ENCODE measurements at places on chromosomes 3 and 15.

DNA sequence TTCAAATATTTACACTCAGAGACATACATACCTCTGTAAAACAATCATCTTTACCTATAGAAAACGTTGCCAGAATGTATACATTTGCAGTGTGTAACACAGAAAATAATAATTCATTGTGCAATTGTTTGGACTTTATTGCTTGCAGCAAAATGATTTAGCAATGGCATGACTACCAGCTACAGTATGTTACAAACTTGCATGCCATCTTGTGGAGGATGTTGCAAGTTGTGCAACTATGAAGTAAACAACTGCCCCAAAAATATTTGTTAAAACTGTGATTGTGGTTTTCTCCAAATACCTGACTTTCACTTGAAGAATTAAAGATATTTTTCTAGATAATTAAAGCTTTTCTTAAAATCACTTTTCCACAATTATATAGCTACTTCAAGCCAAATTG lies 27.1 kb upstream of the C3orf49 start:
- DNase-seq: peak; percentile 91

GRCh38 chr15:44676676-44677075 lies 13.2 kb upstream of the SPG11 start:
- DNase-seq: no peak

DNA sequence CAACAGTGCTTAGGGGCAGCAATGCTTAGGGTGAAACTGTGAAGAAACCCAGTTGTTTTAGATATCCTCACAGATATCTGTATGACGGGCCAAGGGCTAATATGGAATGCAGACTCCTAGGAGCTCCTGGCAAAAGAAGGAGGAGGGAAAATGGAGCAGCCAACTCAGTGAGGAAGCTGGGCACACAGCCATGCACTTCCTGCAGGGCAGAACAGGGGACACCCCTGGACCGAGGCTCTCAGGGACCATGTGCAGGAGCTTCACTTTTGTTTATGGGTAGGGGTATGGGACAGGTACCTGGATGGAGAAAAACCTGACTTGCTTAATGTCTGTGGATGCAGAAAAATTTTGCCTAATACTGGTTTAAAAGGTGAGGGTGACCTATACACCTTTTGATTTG lies 20.2 kb downstream of the NIPA1 start:
- no peak for DNase-seq

- DNase-seq: peak; percentile 52
These were observed 29.1 kb upstream of the RASA2 start for GRCh38 chr3:141457624-141458236.

DNA sequence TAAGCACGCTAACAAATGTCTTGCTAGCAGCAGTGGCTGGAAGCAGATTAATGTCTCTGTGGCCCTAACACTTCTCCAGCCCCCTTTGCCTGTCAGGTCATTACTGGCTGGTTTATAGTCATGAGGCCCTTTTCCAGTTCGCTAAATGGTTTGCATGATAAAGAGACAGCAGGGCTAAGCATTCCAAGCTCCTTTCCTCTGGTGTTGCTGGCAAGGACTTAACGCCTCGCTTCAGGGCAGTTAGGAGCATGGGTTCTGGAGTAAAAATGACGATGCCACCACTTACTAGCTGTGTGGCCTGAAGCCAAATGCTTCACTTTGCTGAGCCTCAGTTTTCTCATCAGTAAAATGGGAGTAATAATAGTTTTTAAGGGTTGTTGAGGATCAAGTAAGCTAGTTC lies 185.9 kb downstream of the MEGF11 start:
- DNase-seq: no peak

DNA sequence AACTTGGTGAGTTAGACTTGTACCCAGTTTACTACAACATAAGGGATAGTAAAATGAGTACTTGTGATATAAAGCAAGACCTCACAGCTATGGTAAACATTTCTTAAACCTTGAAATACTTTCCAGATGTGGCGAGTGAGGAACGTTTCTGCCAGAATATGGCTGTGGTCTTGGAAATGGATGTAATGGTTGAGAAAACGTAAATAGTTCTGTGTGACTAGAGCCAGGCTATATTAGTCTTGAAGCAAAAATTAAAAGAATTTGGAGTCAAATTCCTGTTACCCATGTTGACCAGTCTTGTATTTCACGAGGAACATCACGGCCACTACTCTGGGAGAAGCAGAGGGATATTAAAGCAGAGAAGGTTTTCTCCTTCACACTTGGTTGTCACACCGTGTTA lies 15.3 kb downstream of the OR4F15 start:
- DNase-seq: peak; percentile 6

- no peak for DNase-seq
These were observed 60.3 kb downstream of the TIMP4 start for GRCh38 chr3:12098400-12098799.

- no peak for DNase-seq
These were observed 639.5 kb downstream of the NR2F2 start for GRCh38 chr15:96969732-96970710.

DNA sequence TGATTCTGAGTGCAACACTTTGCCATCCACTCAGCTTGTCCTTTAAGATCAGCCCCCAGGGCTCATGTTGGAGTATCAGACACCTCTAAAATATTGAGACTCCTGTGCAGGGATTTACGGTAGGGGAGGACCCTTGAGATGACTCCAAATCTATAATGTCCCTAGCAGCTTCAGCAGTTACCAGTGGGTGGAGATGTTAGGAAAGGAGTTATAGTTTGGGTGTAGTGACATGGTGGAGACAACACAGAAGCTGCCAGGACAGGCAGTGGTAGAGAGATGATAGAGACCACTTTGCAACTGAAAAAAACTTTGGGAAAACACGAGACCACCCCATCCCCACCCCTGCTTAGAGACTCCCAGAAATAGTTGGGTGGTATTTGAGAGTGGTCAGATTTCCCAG lies 43.3 kb upstream of the GSK3B start:
- no peak for DNase-seq

- peak; percentile 65 for DNase-seq
These were observed 8.3 kb upstream of the TASOR start for GRCh38 chr3:56691165-56692000.

DNA sequence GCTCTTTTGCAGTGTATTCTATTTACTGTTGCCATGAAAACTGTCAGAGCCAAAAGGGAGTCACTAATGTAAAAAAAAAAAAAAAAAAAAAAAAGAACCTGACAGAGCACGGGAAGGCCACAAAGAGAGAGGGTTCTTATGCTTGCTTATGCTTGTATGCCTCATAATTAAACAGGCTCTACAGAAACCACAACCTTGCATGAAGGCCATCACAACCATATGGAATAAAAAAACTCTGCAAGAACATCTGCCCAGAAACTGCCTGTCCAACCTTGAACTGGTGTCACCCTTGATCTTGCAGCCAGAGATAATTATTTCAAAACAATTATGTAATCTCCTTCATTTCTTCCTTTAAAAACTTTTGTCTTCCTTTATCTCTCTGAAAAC lies 50.1 kb downstream of the CFAP20DC start:
- peak; percentile 39 for DNase-seq

DNA sequence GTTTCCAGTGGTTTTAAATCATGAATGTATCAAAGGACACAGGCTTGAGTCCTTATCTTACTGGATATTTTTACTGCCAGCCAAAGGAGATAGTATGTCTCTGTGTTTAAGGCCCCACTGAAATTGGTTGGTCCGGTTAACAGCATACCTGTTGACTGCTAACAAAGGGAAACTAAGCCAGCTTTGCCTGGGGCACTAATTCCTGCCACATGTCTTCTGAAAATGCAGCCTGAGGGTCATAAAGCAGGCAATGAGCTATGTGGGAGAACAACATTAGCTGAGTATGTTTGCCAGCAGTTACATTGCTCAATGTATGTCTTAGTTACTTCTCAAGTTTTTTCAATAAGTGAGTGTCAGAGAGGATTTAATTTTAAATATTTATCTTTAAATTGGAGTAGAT lies 12.4 kb downstream of the PLS1 start:
- no peak for DNase-seq

GRCh38 chr3:187105700-187106099 lies 33.6 kb downstream of the RPL39L start:
- DNase-seq: no peak

GRCh38 chr3:127093312-127093711 lies 99.6 kb upstream of the PRR23E start:
- no peak for DNase-seq

DNA sequence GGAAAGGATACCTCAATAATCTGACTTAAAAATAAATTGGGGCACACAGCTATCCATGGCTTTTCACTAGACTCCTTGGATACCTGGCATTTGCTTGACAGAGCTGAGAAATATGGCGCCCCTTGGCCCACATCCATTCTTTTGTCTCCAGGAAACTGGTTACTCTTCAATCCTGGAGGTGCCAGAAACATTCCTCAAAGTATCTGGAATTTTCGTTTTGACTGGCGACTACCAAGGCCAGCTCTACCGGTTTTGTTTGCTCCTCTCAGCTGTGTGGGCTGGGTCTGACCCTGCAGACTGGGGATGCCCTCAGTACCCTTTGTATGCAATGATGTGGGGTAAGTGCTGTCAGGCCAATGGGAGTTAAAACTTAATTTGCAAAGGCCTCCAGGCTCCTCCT lies 27.0 kb downstream of the KATNBL1 start:
- DNase-seq: no peak

DNA sequence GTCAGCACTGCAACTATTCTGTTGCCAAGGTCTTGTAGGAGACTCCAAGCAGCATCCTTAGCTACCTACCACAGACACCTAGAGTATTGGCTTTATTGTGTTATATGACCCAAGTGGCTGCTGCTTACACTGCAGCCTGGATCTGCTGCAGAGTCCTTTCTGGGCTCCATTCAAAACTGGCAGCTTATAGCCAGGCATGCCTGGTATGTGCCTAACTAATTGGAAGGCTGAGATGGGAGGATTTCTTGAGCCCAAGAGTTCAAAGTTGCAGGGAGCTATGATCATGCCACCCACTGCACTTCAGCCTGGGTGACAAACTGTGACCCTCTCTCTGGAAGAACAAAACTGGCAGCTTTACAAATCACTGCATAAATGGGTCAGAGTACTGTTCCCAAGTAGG lies 8.6 kb downstream of the NDUFB4 start:
- DNase-seq: no peak

GRCh38 chr3:8599146-8599545 lies 45.5 kb downstream of the SSUH2 start:
- no peak for DNase-seq

DNA sequence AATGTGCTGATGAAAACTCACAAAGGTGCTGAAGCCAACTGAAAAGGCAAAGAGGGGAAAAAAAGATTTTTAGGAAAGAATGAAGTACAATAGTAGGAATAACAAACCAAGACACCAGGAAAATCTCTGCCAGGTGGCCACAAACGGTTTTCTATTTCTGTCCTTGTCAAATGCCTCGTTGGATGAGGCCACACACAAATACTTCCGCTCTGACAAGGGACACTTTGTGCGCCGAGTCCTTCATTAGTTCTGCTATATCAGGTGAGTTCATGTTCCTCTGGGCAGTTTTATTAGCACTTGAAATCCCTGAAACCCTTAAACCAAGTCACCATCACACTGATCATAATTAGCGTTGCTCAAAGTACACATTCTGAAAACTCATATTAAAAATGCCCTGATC lies 373.1 kb downstream of the VPS13C start:
- no peak for DNase-seq

DNA sequence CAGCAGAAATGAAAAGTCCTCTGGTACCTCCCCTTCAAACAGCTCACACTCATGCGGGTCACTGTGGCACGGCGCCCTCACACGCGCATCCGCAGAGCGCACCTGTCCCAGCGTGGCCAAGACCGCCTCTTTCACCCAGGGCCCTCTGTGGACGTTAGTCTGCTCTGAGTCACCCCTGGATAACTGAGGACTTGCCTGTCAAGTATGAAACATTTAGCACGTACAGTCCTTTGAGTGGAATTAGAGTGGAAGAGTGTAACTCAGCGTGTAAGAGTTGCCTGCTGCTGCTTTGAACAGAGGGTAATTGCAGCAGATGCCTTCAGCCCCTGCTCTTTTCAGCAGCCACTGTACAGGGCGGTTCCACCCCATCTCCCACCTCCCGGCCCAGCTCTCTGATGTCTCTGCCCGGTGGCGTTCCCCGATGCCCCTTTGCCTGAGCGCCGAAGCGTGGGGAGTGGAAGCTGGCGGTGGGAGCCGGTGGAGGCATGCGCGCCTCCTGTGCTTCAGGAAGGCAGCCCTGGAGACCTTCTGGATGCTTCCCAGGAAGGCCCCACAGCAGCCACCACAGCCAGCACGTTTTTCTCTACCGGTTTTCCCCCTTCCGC lies 23.0 kb downstream of the CPN2 start:
- peak; percentile 81 for DNase-seq

GRCh38 chr15:43144512-43144911 lies 11.1 kb downstream of the TMEM62 start:
- DNase-seq: no peak

GRCh38 chr15:77019521-77020331 lies 24.8 kb downstream of the PSTPIP1 start:
- peak; percentile 39 for DNase-seq

DNA sequence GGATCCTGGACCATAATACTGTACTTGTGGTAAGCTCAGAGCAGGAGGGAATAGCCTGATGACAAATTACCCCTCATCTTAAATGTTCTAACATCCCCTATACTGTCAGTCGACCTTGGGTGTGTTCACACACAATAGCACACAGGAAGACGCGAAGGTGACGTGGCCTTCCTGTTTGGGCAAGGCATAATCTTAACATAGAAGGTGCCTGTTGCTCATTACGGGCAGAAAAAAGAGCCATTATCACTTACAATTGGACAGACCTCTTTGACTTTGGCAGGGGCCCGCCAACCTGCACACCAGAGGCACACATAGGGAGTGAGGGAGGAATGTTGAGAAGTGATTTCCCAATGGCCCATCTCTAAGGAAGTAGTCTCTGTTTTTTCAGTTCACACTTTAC lies 144.2 kb downstream of the ANO10 start:
- no peak for DNase-seq

GRCh38 chr15:99443056-99443756 lies 122.6 kb upstream of the MEF2A start:
- DNase-seq: no peak

- DNase-seq: no peak
These were observed 41.3 kb upstream of the UBE2E1 start for GRCh38 chr3:23764407-23764806.

GRCh38 chr3:111859974-111860859 lies 1.2 kb downstream of the PHLDB2 start:
- peak; percentile 93 for DNase-seq

DNA sequence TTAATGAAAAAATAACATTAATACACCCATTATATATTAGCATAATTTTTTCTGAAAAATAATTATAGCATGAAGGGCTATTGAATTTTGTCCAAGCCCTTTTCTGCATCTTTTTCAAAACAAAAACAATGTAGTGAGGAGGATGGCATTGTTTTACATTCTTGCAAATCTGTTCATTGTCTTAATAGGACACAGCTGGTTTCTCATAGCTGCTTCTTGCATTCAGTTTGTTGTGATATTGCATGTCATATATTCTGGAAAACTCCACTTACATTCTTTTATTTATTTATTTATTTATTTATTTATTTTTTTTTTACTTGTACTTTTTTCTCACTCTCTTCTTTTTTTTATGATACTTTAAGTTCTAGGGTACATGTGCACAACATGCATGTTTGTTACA lies 107.4 kb downstream of the NR1D2 start:
- DNase-seq: peak; percentile 29

GRCh38 chr3:72553298-72553697 lies 294.9 kb downstream of the SHQ1 start:
- no peak for DNase-seq

Measured in GM23248 (cell line).